ENCODE measurements at places on chromosomes 1 and 21. TPM values are rescaled to one million over a fixed set of nuclear protein-coding genes. Genes with fewer than 3 reads are reported as not detected.

Gene CITED4
- 3.6 TPM for total RNA-seq

DNA sequence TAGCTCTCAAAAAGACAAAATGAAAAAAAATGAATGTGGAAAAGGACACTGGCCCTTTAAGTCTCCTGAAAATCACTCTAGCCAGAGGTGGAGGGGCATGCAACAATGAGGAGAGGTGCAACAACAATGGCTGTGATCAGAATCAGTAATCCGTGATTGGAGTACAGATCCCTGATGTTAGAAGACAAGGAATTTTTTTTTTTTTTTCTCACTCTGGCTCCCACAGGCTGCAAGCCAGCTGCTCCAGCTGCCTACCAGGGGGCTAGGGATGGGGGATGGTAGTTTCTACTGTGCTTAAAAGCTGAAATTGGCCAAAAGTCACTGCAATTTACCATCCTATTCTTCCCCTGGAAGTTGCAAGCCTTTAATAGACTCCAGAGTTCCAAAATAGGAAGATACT, 54.5 kb downstream of the STYXL2 start:
- no peak for DNase-seq

Gene FGR
- not detected for total RNA-seq

Gene WNT2B
- 1.8 TPM for total RNA-seq

Gene NPL
- total RNA-seq, result 2.3 TPM
